RPMI7951 (cell line): ENCODE measurements at places on chromosomes 2 and 18.

DNA sequence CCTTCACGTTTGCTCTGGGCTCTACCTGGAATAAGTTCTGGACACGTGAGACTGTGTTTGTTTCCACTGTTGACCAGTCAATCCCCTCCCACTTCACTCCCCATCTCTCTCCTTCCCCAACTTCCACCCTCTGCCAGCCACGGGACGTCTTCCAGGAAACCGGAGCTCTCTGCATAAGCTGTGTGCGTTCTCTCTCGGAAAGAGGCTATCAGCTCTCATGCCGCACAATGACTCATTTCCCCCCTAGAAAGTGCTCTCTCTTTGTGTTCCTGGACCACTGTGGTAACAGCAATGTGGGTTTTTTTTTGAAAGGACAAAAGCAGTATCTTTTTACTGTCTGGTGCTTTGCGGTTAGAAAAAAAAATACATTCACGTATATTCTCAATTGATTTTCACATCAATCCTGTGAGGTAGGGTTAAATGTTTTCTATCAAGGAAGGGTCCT, 10.2 kb downstream of the PROKR1 start:
- DNase-seq: peak; percentile 93

GRCh38 chr2:15907461-15908324, 32.7 kb upstream of the MYCN start:
- DNase-seq: no peak

DNA sequence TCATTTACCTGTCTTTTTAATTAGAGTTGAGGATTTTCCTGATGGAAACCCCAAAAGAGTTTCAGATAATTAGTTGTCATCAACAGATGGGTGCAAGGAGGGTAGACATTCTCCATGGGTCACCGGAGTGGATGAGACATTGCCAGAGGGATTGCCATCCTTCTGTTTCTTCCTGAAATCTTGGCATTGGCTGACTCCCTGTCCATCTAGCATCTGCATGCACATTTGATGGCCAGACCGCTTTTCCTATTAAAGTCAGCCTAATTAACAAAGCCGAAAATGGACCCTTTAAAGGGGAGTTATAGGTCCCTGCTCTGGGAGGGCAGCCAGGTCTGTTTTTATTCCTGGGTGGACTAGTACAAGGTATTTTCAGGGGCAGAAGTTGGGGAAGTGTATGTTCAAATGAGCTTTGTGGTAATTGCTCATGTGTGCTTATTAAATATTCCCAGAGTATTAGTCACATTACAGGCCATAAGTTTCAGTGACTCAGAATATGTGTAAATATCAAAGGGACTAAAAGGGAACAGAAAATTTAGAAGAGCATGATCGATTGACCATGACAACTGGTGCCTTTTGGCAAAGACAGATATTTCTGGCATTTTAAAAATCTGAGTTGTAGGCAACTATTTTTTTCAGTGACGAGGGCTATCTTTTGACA, 209.8 kb downstream of the PHLPP1 start:
- DNase-seq: no peak

DNA sequence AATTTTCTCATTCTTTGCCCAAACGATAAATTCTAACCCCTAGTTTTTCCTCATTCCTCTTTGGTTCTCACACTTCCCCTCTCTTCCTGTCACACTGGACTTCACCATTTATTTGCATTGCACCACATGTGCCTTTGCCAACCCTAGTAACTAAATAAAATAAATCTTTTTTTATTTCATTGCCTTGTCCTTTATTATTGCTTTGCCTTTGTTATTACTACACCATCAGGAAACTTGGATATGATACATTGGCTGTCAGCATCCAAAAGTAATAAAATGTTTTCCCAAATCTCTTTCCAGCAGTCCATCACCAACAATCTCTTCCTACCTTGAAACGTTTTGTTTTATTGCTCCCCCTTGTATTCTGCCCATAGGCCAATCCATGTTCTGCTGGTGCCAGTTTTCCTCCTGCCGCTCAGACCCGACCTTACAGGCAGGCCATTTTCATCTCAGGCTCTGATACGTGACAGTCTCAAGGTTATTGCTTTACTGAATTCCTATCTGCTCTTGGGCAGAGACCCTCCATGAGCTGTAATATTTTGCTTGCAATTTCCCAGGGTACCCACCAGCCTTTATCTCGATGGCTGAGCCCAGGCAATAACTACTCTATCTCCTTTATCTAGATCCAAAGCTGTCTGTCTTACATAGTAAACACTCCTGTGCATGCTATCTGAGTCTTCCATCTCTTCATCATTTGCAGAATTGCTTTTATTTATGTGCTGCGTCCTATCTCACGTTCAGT, 19.3 kb upstream of the LCLAT1 start:
- no peak for DNase-seq

DNA sequence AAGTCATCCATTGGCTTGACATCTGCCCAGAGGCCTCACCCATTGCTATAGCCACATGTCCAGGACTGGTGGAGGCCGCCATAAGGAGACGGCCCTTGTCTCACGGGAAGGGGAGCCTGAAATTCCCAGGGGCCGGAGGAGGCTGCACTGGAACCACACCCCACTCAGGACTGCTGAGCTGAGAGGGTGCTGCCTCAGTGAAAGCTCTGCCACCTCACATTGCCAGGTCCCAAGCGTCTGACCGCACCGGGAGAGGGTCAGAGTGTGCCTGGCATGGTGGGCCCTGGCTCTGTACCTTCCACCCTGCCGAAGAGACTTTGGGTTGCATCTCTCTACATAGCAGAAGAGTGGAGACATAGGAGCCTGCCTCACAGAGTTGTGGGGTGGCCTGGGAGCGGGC, 134.1 kb upstream of the GLI2 start:
- DNase-seq: no peak

DNA sequence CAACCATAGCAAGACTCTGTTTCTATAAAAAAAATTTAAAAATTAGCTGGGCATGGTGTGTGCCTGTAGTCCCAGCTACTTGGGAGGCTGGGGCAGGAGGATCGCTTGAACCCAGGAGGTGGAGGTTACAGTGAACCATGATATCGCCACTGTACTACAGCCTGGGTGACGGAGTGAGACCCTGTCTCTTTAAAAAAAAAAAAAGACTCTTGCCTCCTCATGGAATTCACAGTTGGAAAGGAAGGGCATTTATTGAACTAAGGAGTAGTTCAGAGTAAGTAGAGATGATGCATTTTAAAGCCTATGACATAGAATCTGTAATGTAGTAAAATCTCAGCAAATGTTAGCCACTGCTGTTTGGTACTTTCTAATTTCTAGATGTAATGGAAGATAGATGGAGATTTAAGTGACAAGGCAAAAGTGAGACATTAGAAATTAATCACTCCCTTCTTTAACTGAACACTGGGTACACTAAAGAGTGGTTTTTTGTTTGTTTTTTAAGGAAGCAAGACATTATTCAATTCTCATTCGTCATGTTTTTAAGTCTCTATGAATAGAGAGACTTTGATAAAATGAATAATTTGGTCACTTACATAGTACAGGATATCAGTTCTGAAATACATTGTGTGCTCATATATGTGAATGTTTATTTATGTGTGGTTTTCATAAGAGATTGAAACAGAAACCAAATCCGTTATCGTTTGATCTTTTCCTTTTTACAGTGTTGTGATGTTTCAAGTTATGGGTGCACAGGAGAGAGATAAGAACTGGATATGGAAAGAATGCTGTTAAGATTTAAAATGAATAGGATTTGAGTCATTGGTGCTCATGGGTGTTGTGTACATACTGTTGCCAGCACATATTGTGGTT, 186.1 kb upstream of the STON1 start:
- peak; percentile 91 for DNase-seq

DNA sequence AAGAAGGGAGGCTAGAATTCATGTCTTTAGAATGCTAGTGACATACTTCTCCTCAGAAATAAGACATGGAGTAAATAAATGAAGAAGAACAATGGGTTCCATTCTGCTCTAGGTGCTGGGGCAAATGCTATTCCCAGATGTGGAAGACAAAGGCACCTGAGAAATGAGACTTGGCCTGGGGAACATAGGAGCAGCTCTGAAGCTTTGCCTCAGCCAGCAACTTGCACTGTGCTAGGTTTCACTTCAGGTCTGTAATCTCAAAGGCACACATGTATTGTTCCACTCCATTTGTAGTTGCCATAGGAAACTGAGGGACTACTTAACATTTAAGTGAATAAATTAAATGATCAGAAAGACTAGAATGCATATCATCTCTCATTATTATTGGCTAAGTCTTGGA, 538.9 kb upstream of the REG3G start:
- DNase-seq: no peak

DNA sequence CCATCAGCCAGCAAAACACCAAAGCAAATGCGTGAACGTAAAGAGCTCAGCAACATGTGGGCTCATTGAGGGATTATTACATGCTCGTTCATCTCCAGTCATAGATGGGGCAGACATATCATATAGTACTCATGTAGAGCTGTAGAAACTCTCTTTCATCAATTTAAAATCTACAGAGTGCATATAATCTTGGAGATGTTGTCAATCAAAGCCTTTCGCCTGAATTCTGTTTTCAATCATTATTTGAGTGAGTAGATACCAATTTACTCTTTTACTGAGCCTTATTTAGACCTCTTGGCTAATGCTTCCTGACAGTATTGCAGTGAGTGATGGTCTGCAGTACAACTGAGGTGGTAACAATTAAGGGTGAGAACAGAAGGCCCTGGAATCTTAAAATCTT, 7.0 kb downstream of the RIT2 start:
- DNase-seq: no peak

GRCh38 chr2:233152541-233152940, 92.4 kb downstream of the INPP5D start:
- peak; percentile 94 for DNase-seq

DNA sequence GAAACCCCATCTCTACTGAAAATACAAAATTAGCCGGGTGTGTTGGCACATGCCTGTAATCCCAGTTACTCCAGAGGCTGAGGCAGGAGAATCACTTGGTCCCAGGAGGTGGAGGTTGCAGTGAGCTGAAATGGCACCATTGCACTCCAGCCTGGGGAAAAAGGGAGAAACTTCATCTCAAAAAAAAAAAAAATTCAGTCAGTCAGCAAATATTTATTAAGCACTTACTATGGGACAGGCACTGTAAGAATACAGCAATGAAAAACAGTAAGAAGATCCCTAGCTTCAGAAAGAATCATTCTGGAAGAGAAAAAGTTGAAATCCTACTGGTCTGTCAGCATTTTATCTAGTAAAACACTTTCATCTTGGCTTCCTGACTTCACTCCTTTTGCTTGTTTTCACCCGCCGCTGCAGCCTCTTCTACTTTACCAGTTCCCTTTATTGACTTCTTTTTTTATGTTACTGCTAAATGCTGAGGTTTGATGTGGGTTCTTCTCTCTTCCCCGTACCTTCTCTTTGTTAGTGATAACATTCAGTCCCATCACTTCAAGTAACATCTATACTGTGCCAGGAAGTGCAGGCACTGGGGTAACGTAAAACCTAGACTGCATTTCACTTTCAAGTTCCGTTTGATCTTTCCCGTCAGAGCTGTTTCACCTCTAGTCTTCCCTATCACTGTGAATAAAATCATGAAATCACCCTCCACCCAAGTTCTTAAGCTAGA, 10.8 kb upstream of the TAF4B start:
- DNase-seq: no peak
